ENCODE measurements at places on chromosomes 4 and X.
A peak's percentile ranks its signal among the peaks of the same experiment; 100 is the strongest.

- peak; percentile 98 for DNase-seq
Measured at GRCh38 chr4:189940178-189941004, at the start of gene FRG1. Gene FRG1, plus strand, starts transcription at chr4:189940872. Its CDS starts 138 bp downstream, at chr4:189941010.

DNA sequence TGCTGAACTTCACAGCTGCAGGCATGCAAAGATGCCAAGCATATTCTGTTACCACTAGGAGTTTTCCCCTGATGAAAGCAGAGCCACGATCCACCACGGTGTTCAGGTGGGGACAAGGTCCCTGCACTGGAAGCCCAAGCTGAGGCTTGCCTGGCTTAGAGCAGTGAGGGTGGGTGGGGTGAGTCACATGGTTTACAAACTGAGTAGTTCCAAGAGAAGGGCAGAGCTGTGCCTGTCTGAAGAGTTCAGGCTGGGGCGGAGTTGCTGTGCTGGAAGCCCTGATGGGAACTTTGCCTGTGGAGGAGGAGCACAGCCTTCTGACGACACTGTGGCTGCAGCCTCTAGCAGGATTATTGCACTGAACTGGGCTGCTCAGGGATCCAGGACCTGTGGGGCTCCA is 45.5 kb downstream of the FAM9B start:
- peak; percentile 62 for DNase-seq

DNA sequence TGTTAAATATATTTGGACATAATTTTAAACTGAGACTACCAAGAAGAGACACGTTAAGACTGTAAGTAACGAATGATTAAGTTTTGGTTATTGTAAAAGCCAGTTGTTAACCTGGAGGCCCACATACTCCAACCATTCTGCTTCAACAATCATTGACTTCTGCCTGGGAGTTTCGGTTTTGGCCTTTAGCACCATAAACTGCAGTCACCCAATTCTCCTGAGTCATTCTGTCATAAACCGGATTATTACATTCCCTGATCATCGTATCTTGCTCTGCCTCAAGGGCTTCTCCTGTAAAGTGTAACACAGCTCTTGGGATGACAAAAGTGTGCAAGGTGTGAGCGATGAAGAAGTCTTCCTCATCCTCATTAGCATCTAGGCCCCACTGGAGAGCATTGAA is 46.9 kb upstream of the PABPC1L2A start:
- no peak for DNase-seq

GRCh38 chr4:836750-837301 is 10.9 kb upstream of the CPLX1 start:
- DNase-seq: no peak

DNA sequence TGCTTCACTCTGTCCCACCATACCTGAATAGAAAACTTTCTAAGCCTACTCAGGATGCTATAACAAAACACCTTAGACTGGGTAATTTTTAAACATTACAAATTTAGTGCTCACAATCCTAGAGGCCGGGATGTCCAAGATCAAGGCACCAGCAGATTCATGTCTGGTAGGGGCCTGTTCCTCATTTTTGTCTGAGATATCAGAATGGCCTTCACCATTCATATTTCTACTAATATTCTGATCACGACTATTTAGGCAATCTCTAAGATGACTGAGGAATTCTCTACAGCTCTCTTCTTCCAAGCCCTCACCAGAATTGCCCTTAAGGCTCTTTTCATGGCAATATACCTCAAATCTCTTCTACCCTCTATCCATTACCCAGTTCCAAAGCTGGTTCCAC is 77.4 kb upstream of the NRK start:
- no peak for DNase-seq

DNA sequence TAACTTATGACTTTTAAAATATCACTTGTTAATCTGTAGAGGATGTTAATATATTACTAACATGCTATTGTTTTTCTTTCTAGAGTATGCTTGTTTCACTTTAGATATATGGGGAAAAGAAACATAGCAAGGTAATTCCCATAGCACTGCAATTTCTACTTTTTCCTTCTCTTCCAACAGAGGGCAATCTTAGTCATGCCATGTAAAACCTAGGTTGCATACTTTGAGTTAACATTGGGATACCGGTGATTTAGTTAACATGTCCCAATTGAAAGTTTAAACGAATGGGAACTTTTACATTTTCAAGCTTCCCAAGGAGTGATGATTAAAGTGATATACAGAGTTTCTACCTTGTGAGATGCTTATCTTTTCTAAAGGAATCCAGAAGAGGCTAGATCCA is 89.4 kb upstream of the IL13RA1 start:
- no peak for DNase-seq

DNA sequence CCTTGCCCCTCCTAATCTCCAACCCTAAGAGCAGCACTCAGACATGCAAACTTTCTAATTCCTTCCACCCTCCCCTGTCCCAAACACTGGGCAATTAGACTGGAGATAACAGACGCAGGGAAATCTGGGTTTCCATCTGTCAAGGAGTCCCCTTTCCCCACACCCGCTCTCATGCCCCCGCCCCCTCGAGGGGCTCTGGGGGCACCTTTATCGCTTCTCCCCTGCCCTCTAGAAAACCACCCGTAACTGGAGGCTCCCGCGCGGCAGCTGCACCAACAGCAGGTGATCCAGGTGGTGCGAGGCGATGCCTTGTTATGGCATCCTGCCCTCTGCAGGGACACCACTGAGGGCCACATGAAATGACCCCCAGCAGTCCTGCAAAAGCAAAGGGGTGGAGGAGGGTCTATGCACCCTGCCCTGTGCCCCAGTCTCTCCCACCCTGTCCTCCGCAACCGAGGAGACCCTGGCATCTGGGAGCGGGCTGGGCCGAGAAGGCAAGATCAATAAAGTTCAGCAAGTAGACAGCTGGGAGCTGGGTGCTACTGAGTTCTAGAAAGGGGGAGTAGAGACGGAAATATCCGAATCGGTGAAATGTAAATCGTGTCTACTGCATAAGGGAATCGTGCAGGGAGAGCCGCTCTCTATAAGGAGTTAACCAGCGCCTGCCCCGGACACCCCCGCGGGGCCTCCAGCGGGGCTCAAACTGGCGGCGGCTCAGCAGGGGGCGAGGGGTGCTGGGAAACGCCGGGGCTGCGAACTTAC is 1.6 kb downstream of the KCTD8 start:
- peak; percentile 23 for DNase-seq

DNA sequence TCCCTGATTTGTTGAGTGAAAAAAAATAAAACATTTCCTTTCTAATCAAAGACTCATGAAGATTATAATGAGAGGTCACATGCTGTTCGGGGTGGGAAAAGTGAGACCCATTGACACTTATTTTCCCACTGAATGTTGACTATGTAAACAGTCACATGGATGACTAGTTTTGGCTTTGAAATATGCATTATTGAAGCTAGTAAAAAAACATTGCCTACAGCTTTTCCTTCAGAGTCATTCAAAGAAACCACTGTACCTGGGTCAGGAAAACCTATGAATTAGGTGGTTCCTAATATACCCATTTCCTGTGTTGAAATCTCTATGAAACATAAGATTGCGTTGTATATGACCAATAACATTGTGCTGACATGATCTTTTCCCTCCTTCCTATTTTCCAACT is 251.2 kb downstream of the CFAP299 start:
- no peak for DNase-seq

GRCh38 chr4:88244816-88245579 is 39.4 kb downstream of the PPM1K start:
- DNase-seq: no peak
